ENCODE measurements at places on chromosomes 16 and 17.

GRCh38 chr16:20851601-20852000 lies 45.3 kb downstream of the REXO5 start:
- no peak for DNase-seq

DNA sequence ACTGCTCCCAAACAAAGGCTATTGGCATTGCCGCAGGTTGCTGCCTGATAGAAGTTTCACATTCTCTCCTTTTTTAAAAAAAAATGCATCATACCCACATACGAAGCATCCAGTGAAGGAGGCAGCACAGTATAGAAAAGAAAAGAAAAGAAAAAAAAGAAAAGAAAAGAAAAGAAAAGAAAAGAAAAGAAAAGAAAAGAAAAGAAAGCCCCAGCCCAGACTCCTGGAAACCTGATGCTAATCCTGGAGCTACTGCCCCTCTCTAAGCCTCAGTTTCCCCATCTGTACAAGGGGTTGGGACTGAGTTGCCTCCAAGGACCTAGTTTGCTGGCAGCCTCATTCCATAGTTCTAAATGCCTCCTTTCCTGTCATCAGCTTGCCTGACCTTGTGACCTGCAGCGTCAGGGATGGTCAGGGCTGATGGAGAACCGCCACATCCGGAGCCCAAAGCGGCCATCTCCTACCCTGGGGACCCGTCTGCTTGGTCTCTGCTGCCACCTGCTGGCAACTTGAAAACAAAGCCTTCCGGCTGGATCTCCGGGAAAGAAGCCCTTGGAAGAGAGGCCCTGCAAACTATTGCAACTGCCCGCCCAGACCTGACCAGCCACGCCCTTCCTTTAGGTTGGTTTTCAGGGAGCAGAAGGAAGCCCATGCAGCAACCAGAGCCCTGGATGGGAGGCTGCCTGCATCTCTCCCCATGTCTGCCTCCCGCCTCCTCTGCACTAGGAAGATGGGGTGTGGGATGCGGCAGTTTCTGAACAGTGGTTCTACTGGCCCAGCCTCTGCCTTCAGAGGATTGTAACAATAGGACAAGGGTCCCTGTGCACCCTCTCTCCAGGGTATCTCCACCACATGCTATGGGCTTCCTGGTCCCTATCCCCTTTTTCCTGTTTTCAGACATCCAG lies 13.0 kb downstream of the AIPL1 start:
- DNase-seq = peak; percentile 75

GRCh38 chr16:82439678-82440293 lies 187.0 kb upstream of the CDH13 start:
- DNase-seq = no peak

GRCh38 chr16:54412777-54413455 lies 126.3 kb upstream of the IRX3 start:
- no peak for DNase-seq

GRCh38 chr17:47200325-47200664 lies 8.9 kb upstream of the MYL4 start:
- DNase-seq = no peak

DNA sequence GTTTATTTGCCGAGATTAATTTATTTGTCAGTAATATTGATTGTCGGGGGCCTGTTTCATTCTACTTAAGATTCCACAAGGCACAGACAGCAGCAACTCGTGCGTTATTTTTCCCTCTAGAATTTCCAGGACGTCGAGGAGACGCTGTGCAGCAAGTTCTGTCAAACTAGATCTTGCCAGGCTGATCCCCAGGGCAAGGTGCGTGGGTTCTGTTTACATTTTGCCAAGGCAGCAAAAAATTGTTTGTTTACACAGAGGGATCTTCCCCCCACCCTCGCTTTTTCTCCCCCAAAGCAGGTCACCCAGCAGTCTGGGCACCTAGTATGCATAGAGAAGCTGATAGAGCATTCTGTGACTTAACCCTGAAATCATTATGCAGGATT lies 111.4 kb downstream of the IRX3 start:
- peak; percentile 30 for DNase-seq

- DNase-seq = no peak
Observed at GRCh38 chr17:19673623-19674022, 25.1 kb downstream of the ALDH3A2 start.

DNA sequence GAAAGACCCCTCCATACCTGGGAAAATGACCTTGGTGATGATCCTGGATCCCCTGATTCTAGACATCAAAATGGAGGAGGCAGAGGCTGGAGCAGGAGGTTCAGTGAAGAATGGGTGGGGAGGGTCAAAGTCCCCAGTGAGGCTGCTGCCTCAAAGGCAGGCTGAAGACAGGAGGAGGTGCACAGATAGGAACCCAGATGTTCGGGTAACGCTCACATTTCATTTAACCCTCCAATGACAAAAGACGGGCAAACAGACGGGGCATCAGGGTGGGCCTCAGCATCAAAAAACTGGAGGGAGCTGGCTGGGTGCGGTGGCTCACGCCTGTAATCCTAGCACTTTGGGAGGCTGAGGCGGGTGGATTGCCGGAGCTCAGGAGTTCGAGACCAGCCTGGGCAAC lies at the start of gene ANKRD40CL:
Gene ANKRD40CL (minus strand): TSS at position 73 of the 400 bp plus-strand sequence. CDS start 605 bp downstream, outside the sequence.
- DNase-seq = no peak

DNA sequence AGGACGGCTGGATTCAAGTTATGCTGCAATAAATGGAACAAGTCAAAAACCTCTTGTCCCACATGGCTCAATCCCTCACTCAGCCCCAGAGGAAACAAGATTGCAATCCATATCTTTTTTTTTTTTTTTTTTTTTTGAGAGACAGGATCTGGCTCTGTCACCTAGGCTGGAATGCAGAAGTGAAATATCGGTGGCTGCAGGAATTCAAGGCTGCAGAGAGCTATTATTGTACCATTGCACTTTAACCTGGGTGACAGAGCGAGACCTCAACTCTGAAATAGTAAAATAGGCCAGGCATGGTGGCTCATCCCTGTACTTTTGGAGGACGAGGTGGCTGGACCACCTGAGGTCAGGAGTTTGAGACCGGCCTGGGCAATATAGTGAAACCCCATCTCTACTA lies 2.7 kb upstream of the PDE6G start:
- DNase-seq = no peak

GRCh38 chr16:48434653-48435317 lies 49.6 kb upstream of the SIAH1 start:
- DNase-seq = no peak

- no peak for DNase-seq
Observed at GRCh38 chr16:83552930-83553329, 254.8 kb upstream of the HSBP1 start.

DNA sequence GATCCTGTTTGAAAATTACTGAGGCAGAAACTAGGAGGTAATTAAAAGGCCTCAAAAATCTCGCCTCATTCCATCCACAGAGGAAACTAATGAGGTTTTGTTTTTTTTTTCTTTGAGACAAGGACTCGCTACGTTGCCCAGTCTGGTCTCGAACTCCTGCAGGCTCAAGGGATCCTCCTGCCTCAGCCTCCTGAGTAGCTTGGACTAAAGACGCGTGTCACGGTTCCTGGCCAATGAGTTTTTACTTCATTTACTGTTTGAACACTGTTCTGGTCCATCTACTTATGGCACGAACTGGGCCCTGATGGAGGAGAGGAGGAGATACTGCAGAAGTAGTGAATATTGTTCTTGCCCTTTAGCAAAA lies 600 bp upstream of the BLTP2 start:
- no peak for DNase-seq

- no peak for DNase-seq
Observed at GRCh38 chr16:17320009-17320408, 150.8 kb downstream of the XYLT1 start.

GRCh38 chr17:1509290-1509881 lies 7.0 kb downstream of the INPP5K start:
- DNase-seq = no peak

DNA sequence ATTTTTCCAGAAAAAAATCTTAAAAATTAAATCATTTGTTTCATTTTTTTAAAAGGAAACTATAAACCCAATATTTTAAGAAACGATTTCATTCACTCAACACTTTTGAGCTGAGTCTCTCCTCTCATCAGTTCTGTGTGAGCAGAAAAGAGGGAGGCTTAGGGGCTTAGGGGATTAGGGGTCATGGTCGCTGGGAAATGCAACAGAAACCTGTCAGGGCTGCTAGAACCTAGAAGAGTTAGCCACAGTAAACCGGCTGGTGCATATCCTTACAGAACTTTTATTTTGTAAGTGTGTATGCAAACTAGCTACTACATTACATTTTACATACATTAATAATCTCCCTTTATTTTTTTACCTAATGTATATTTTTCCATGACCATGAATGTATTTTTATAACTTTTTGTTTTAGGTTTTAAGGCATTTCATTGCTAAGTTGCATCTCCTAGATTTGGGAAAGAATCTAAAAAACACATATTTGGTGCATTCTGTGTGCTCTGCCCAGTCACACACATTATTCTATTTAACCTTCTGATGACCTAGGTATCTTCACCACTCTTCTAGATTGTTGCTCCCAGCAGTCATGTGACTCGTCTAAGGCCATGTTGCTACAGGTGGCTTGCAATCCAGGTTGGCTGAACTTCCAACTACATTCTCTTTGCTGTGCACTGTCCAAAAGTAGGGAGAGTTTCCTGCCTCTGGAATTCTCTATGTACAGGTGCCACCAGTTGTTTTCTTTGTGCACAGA lies 24.4 kb downstream of the TBC1D3B start:
- no peak for DNase-seq

- no peak for DNase-seq
Observed at GRCh38 chr17:53722407-53722806, 100.3 kb upstream of the KIF2B start.

DNA sequence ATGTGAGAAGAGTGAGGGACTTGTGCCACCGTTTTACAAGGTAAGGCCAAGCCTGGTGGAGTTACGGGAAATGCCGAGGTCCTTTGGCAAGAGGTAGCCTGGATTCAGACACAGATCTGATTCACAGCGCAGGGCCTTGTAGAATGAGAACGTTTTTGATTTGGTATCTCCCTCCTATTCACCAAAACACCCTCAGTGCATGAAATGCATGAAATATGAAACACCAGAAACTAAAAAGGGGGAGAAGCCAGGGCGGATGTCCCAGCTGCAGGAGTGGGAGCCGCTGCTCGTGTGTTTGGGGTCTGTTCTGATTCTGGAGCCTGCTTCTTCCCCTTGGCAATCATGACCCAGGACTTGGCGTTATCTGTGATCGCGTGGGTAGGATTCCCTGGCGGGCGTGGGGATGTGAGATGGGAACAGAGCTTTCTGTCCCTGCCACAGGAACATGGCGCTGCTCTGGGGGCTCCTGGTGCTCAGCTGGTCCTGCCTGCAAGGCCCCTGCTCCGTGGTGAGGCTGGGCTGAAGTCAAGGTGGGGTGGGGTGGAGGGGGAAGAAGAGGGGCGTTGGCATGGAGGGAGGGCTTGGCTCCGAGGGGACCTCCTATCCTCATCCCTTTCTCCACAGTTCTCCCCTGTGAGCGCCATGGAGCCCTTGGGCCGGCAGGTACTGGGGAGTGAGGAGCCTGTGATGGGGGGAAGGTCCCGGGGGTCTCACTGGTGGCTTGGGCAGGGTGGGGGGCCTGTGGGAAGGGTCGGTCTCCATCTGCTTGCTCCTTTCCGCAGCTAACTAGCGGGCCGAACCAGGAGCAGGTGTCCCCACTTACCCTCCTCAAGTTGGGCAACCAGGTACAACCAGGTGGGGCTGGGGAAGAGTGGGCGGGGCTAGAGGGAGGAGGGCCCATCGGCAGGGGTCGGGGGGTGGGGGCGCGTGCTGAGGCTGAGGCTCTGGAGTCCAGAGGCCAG lies 2.2 kb downstream of the SERPINF2 start:
- DNase-seq = no peak

- DNase-seq = no peak
Observed at GRCh38 chr17:40536295-40537171, 28.7 kb downstream of the CCR7 start.

DNA sequence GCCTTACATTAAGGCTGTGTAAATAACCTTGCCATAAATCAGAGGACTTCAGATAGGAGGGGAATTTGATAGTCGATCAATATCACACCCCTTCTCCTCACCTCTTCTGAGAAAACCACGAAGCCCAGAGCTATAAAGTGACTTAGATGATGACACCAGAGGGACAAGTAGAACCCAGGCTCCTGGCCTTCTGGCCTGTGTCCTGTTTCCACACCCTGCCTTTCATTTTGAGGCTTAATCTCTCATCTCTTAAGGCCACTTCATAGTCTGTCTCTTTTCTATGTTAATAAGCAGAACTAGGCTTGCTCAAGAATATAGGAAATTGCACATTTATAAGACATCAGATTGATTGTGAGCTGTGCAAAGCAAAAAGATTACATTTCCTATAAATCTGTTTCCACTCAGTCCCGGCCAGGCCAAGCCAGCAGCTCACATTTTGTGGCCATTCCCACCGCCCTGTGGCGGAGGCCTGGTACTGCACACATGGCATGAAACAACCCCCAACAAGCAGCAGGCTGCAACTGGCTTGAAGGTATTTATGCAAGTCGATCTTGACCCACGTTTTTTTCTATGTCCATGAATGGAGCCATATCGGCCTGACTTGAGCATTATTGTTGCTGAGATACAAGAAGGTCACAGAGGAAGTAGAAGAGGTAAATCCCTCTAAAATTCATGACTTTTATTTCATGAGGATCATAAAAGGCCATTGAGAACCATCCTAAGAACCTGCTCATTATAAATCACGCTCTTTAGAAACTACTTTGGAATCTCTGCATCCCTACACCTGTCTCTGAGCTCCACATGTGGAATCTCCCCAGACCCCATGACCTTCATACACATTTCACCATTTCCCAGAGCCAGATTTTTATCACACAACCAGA lies 93.7 kb downstream of the PMP22 start:
- peak; percentile 36 for DNase-seq

GRCh38 chr17:81393684-81394376 lies 1.4 kb upstream of the BAHCC1 start:
- DNase-seq = peak; percentile 98

GRCh38 chr17:38703742-38704605 lies 1.1 kb upstream of the MLLT6 start:
- peak; percentile 82 for DNase-seq

DNA sequence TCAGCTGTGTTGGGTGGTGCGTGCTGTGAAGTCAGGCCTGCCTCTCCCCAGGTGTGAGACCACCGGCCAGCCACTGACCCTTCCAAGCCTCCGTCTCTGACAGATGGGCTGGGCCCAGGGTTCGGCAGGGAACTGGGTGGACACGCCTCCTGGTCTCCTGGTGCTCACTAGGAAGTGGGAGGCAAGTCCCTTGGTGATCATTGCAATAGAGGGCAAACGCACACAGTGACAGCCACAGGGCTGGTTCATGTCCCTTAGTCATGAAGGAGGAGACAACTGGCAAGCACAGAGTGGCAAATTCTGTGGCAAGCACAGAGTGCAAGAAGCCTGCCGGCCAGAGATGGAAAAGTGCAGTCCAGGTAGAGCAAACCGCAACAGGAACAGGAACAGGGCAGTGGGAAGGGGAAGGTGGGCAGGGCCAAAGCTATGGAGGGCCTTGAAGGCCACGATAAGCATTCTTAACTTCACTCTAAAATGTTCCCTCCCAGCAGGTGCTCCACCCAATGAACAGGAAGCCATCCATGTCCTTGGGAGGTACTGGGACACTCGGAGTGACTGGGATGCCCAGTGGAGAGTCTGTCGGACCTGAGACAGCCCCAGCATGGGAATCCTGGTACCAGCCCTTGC lies 21.9 kb downstream of the USP7 start:
- DNase-seq = no peak

DNA sequence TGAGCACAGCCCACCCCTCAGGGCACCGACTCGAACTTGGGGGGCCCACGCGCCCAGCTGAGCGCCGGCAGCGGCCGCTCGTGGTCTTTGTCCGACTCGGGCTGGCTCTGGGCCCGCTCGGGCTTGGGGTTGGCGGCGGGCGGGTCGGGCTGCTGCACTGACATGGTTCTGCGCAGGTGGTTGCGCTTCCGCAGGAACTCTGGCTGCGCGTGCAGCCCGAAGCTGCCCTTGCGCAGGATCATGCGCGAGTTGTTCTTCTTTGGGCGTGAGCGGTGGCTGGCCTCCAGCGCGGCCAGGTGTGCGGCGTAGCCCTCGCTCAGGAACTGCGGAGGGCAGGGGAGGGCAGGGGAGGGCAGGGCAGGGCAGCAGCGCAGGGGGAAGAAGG lies 11.1 kb downstream of the PIMREG start:
- DNase-seq = no peak
